COR-L47 (cell line): ENCODE measurements at places on chromosomes 2 and 18.
A peak's percentile ranks its signal among the peaks of the same experiment; 100 is the strongest.

- no peak for DNase-seq
These were observed 48.7 kb upstream of the KCNF1 start for GRCh38 chr2:10863047-10863446.

- no peak for DNase-seq
These were observed 634 bp upstream of the CNDP1 start for GRCh38 chr18:74533666-74534065.

GRCh38 chr18:59065684-59066083 lies 74.0 kb upstream of the SEC11C start:
- peak; percentile 85 for DNase-seq

DNA sequence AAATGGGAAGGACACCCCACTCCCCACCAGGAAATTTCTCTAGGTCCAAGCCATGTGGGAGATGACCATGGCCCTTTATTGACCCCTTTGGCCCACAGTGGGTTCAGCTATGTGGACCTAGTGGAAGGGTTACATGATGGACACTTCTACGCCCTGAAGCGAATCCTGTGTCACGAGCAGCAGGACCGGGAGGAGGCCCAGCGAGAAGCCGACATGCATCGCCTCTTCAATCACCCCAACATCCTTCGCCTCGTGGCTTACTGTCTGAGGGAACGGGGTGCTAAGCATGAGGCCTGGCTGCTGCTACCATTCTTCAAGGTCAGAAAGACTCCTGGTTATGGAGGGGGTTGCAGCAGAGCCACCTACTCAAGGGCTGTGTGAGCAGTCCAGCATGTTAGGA lies 1.3 kb downstream of the STK16 start:
- no peak for DNase-seq

DNA sequence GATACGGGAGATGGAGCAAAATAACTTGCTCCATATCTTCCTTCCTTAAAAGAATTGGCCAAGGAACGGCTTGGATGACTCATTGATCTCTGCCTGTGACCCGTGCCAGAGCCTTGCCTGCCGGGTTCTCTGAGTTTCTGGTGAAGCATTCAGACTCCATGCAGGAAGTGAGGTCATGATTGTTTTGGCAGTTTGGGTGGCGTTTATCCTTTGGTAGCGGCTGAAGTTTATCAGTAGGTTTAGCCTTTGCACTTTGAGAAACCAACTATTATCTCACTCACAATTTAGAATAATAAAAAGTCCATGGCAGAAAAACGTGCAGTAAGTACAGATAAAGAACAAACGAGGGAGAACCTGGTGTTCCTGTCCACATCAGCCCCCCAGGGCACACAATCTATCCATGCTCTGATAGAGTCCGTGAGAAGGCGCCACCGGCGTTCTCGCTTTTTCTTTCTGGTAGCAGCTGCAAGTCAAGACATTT lies 15.0 kb upstream of the CTAGE1 start:
- no peak for DNase-seq

DNA sequence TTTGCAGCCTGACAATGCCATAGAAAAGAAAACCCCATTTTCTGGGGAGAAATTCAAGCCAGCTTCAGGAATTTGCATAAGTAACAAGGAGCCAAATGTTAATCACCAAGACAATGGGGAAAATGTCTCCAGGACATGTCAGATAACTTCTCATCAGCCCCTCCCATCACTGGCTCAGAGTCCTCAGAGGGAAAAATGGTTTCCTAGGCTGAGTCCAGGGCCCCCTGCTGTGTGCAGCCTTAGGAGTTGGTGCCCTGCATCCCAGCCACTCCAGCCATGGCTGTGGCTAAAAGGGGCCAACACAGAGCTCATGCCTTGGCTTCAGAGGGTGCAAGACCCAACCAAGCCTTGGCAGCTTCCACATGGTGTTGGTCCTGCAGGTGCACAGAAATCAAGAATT lies 63.7 kb upstream of the FANCL start:
- DNase-seq = no peak

- DNase-seq = no peak
These were observed 265.1 kb upstream of the TNP1 start for GRCh38 chr2:217125014-217125413.

DNA sequence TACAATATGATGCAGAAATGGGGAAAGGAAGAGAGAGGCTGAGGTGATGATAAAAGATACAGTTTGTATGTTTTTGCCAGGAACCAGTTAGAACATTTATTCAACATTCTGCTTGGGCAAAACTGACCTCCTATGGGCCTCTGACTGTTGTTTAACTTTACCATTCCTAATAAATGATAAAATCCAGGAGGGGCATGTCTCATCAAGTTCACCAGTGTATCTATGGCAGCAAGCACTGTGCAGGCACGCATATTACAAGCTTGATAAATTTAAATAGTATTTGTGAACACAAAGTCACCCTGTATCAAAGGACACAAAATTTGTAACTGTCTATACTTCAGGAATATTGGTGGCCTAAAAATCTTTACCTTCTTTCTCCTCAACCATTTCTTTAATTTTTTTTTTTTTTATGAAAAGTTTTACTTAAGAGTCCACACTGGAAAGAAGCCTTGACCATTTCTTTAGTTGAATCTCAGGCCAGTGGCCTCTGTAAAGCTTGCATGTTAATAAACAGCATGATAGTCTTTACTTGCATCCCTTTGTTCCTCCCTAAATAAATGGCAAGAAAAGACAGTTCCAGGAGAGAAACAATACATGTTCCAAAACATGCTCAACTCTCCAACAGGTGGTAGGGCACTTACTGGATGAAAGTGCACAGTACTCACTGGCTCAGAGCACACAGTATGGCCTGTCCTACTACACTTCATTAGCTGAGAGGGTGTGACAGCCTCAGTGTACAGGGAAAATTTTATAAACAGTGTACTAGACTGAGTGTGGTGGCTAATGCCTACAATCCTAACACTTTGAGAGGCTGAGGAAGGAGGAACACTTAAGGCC lies 52.3 kb downstream of the SOS1 start:
- no peak for DNase-seq

- DNase-seq = no peak
These were observed 87.1 kb upstream of the PNPT1 start for GRCh38 chr2:55780697-55781096.

GRCh38 chr2:65710779-65711295 lies 278.4 kb upstream of the SPRED2 start:
- no peak for DNase-seq

DNA sequence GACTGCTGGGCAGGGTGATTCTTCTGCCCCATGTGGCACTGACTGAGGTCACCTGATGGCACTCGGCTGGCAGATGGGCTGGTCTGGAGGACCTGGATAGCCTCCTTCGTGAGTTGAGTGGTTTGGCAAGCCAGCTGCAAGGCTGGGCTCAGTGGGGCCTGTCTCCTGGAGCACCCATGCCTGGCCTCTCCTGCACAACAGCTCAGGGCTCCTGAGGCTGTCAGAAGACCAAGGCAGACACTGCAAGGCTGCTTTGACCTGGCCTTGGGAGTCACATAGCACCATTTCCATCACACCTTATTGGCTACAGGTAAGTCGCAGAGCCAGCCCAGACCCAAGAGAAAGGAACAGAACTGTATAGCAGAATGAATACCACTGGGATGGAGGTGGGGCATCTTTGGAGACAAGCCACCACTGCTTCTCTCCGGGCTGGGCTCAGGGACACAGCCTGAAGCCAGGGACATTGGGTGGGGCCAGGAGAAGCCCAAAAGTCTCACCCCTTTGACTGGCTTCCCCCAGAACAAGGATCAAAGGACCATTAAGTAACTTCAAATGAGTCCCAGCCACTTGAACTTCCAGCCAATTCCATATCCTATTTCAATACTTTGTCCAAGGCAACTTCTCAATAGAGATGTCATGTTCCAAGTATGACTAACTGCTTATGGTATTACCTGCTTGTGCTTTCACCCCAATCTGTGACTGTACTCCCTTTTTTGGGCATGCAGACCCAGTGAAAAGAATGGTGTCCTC lies 156.3 kb downstream of the CABLES1 start:
- DNase-seq = no peak

DNA sequence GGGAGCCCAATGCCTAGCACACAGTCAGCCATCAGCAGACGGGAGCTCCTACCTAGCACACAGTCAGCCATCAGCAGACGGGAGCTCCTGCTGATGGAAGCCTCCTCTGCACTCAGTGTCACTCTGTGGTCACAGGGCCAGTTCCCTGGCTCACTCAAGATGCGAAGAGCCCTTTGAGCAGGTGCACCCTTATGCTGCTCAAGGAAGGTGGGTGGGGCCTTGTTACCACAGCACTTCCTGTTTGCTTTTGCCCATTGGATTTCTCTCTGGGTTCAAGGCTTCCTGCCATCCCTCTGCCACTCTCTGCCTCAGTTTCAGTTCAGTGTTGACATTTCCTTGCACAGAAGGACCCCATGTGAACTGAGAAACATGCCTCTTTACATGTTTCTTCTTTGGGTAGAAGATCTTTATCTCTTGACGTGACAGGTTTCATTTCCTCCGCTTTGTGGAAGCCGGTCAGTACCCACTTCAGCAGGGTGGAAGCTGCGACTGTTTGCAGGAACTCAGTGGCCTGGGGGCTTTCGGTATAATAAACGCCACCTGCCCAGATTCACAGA lies 11.6 kb downstream of the TRIB2 start:
- no peak for DNase-seq

GRCh38 chr2:204344119-204344518 lies 201.2 kb upstream of the PARD3B start:
- no peak for DNase-seq

GRCh38 chr2:1455466-1455865 lies 42.2 kb downstream of the TPO start:
- no peak for DNase-seq

DNA sequence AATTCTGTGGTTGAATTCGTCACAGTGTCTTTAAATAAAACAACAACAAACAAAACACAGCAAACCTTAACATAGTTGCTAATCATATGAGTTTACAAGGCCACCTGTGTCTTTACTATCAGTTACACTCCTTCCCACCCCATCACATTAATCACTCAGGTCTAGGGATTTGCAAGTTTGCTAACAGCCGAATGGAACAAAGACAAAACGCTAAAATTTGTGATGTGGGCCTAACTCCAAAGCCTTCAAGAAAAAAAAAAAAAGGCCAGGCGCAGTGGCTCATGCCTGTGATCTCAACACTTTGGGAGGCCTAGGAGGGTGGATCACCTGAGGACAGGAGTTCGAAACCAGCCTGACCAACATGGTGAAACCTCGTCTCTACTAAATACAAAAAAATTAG lies 566 bp upstream of the POLI start:
- DNase-seq = no peak

- peak; percentile 60 for DNase-seq
These were observed 4.2 kb downstream of the CHCHD5 start for GRCh38 chr2:112588611-112589045.

GRCh38 chr18:5475267-5475666 lies 68.5 kb downstream of the EPB41L3 start:
- no peak for DNase-seq

- DNase-seq = no peak
These were observed 11.4 kb upstream of the ALPI start for GRCh38 chr2:232444409-232445148.

DNA sequence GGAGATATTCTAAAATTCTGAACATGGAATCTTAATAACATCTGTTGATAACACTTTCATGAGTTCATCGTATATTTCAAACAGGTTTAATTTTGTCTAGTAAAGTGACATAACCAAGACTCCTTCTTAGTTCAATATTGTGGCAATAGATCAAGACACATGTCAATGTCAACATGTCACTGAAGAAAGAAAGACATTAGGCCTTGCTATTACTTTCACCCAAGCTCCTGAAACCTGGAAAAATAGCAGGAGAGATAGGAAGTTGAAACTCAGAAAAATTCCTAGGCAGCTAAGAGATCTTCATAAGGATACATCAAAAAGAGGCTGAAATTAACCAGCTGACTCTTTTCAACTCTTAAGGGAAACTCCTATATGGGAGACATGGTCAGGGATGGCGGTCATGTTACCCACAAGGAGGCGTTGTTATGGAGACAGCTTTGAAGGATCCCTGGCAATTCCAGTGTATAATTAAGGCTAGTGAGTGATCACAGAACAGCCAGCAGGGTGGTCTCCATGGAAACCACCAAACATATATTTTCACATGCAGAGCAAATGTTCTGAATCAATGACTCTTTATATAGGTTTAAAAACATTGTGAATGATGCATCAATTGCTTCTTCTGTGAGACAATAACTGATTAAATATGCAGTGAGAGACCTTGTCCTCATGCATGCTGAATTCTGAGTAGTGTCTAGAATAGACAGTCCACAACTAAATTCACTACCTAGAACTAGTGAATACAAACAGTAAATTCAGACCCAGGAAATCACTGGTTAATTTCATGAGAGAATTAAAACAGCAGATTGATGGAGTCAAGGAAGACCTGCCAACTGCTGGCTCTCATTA lies 115.3 kb upstream of the RIOK3 start:
- DNase-seq = peak; percentile 87

- DNase-seq = no peak
These were observed 42.5 kb downstream of the SCTR start for GRCh38 chr2:119481501-119482455.

DNA sequence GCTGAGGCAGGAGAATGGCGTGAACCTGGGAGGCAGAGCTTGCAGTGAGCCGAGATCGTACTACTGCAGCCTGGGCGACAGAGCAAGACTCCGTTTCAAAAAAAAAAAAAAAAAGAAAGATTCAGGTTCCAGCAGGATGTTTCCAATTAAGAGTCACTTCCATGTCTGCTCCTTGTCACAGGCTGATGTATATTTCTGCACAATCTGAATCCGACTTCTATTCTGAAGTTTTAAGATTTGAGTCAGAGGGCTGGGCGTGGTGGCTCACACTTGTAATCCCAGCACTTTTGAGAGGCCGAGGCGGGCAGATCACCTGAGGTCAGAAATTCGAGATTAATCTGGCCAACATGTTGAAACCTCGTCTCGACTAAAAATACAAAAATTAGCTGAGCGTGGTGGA lies 24.7 kb downstream of the SNRPD1 start:
- DNase-seq = no peak

GRCh38 chr18:69934601-69935265 lies 12.9 kb downstream of the CD226 start:
- DNase-seq = no peak

DNA sequence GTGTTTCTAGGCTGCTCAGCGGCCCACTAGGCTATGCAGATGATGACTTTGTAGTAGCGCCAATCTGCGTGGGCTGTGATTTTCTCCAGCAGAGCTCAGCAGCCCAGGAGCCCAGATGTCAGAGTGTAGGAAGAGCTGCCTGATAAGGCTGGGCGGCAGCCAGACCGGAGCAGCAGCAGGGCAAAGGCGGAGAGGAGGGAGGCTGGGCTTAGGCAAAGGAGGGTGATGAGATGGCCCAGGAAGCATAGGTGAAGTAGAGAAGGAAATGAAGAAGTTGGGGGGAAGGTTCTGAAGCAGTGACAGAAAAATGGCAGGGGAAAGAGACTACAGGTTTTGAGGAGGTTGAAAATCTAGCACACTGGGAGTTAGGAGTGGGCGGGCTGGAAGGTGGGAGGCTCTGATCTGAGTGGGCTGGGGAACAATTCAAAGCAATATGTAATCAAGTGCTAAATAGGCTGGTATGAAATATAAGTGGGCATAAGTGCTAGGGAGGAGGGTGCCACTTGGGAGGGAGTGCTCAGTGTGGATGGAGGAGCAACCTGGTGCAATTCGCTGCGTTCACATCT lies 50.6 kb upstream of the STPG4 start:
- DNase-seq = no peak

- no peak for DNase-seq
These were observed 322.9 kb upstream of the HS6ST1 start for GRCh38 chr2:128641421-128642080.
